Coronary artery (tissue), 2 donors: ENCODE measurements at places on chromosomes 6 and 20.

DNA sequence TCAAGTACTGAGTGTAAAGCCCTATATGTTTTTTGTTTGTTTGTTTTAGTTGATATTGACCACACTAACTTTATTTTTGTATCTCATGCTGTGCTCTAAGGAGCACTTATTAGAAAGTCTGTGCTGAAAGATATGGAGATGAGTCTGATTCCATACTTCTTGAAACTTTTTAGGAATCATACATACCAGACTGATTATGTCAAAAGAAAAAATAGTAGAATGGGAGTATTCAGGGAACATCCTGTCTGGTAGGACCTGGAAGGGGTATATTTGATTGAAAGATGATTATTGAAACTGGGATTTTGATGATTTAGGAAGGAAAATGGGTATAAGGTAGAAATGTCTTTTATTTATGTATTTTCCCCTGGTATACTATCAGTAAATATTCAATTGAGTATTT, 111.4 kb downstream of the QKI start:
- no peak for DNase-seq

GRCh38 chr20:18738888-18739287, 74.7 kb upstream of the SCP2D1 start:
- DNase-seq: no peak

DNA sequence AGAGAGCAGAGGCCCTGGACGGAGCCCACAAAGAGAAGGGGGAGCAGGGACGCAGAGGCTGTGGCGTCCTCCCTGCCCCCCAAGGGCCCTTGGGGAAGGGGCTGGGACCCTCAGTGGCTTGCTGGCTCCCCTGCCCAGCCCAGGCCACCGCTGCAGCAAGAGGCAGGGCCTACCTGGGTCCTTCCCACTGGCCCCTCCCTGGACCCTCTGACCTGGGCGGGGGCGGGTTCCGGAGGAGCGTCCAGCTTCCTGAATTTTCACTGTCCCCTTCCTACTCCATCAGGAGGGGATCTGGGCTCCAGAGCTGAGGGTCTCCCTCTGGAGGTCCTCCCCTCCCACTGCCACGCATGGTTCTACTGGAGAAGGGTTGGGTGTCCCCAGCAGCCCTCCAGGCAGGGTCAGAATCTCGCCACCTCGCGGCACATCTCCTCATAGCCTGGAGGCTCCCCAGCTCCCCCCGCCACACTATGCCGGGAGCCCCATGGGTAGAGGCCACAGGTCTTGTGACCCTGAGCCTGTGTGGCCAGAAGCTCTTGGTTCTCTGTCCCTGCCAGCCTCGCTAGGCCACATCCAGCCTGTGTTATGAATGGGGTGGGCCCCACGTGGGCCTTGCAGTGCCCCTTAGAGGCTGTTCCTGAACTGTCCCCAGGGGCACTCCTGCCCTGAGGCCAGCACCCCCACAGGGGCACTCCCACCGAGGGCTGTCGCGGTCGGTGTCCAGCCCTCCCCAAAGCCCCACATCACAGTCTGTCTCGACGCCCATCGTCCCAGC, 1.0 kb upstream of the SOX18 start:
- DNase-seq: no peak

DNA sequence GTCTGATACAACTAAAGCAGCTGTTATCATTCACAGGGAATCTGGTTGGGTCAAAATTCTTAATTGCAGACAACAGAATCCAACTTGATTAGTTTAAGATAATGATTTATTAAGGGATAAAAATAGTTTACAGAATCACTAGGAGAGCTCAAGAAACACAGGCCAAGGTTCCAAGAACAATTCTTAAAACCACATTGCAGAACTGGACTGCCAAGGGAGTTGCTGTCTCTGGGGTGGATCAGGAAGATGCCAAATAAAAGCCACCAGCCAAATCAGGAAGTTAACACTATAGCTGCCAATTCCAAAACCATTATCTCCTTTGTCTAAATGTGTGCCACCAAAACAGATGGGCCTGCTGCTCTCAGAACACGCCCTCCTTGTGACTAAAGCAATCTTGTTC, 53.7 kb downstream of the NUDT3 start:
- DNase-seq: no peak

- DNase-seq: no peak
Observed at GRCh38 chr6:89965441-89966227, 71.4 kb downstream of the GJA10 start.

DNA sequence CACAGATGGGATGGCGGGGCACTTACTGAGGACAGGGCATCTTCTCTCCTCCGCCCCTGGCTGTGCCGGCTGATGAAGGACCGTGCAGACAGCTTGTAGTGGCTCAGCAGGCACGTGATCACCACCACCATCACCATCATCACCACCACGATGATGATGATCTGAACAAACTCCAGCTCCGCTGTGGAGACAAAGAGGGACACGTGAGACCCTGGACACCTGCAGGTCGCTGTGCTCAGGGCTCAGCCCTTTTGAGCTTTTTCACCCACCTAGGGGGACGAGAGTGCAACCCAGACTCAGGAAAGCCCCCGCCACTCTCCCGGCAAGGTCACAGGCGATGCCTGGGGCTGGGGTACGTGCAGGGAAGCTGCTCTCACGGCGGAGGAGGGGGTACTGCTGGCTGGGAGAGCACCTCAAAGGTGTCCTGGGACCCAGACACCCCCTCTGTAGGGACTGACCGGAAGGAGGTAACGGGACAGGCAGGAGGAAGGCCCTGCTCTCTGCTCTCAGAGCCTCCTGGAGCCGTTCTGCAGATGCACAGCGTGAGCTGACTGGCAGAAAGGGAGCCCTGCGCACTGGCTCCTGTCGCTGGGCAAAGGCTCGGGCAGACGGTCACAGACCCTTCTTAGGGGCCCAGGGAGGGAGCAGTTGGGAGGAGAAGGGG, 39.4 kb upstream of the ZBP1 start:
- DNase-seq: peak; percentile 70
